ENCODE measurements at places on chromosomes 7 and 10. TPM values are rescaled to one million over a fixed set of nuclear protein-coding genes. Genes with fewer than 3 reads are reported as not detected.

- no peak for DNase-seq
- no peaks in the 10 kb centered on the region for H3K27me3 ChIP-seq
These were observed 161.7 kb downstream of the HIBADH start for GRCh38 chr7:27501001-27501400.

GRCh38 chr10:31011665-31012022 is 20.0 kb downstream of the ZNF438 start:
- no peak overlapping the region for H3K4me3 ChIP-seq
- H3K27ac ChIP-seq = no peak overlapping the region
- H3K4me1 ChIP-seq = peaks cover 44% of the 10 kb centered on the region

GRCh38 chr7:139080905-139081304 is 28.6 kb downstream of the ZC3HAV1 start:
- DNase-seq = no peak
- peaks cover 32% of the 10 kb centered on the region for H3K36me3 ChIP-seq
- H3K4me3 ChIP-seq = no peak overlapping the region
- H3K4me1 ChIP-seq = no peaks in the 10 kb centered on the region
- no peak overlapping the region for H3K27ac ChIP-seq

DNA sequence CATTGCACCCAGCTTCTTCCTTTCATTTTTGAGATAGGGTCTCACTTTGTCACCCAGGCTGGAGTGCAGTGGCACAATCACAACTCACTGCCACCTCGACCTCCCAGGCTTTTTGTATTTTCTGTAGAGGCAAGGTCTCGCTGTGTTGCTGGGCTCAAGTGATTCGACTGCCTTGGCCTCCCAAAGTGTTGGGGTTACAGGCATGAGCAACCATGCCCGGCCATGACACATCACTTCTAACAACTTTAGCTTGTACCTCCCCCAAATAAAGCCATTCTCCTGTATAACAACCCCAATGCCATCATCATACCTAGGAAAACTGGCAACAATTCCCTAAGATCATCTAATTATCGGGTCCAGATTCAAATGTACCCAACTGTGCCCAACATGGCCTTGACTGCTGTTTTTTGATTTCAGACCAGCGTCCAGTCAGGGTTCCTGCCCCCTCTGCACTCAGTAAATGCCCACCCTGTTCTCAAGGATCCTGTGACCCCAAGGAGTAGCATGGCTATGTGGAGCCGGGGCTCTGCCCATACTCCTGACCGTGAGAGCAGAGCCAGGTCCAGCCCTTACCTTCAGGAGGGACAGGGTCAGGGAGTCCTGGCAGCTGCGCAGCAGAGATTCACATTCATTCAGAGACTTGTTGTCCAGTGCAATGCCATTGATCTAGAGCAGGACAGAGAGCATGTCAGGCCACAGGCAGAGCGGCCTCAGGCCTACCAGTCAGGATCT is 102.6 kb downstream of the DLG5 start:
- no peaks in the 10 kb centered on the region for H3K27me3 ChIP-seq
- H3K36me3 ChIP-seq = peaks cover 64% of the 10 kb centered on the region
- DNase-seq = no peak
- H3K4me3 ChIP-seq = no peak overlapping the region
- H3K27ac ChIP-seq = no peak overlapping the region

DNA sequence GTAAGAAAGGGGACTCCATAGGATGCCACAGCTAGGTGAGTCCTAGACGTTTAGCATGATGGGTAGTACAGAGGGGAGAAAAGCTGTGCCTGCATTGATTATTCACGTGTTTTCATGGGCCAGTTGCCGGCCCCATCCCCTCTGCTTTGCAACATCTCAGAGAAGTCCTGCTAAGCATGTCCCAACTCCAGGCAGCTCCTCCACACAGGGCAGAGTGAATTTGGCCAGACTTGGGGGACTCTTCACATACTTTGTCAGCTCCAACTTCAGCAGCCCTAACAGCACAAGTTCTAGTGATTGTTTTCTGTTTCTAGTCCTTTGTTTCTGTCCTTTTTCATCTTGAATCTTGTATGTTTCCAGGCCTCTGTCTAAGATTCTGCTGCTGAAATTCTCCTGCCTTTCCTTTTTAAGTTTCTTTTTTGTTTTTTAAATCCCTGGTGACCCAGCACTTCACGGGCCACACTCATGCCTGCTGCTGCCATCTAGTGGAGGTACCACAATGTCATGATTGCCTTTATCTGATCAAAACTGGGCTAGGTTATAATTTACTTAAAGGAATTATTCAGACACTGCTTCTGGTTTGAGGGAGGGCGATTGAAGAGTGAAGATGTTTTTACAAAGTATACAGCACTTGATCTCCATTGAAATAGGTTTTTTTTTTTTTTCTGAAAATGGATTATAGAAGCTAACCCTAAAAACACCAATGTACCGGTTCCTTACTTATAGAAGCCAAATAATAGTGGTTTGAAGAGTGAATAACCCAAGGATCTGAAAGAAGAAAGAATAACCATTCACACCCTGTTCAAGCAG is 276.9 kb downstream of the CSTF2T start:
- no peak overlapping the region for H3K4me3 ChIP-seq
- DNase-seq = peak; percentile 95
- no peaks in the 10 kb centered on the region for H3K27me3 ChIP-seq
- no peaks in the 10 kb centered on the region for H3K4me1 ChIP-seq
- H3K27ac ChIP-seq = no peak overlapping the region

DNA sequence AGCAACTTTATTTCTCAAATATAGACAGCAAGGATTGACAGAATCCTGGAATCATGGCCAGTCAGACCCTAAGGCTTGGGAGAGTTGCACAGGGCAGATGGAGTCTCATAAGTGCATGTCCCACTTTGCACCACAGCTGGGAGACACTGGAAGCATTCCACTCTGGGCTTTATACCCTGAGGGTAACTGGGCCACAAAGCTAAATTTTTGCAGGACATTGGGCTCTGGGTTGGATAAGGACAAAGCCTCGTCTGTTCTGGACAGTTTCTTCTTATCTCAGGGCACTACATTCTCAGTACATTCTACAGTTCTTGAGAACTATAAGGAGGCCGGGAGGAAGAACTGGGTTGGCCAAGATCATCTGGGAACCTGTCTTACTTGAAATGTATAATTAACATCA is 158.3 kb upstream of the IGFBP3 start:
- H3K4me1 ChIP-seq = peaks cover 12% of the 10 kb centered on the region
- no peak overlapping the region for H3K27ac ChIP-seq
- no peak overlapping the region for H3K4me3 ChIP-seq
- H3K27me3 ChIP-seq = no peaks in the 10 kb centered on the region
- DNase-seq = no peak

- no peaks in the 10 kb centered on the region for H3K27me3 ChIP-seq
- DNase-seq = peak; percentile 67
- no peaks in the 10 kb centered on the region for H3K36me3 ChIP-seq
- H3K27ac ChIP-seq = peak overlapping the region; percentile 12
- H3K4me1 ChIP-seq = peaks cover 14% of the 10 kb centered on the region
These were observed 42.5 kb downstream of the C7orf25 start for GRCh38 chr7:42869131-42870020.

- H3K27me3 ChIP-seq = no peaks in the 10 kb centered on the region
- no peak for DNase-seq
- peaks cover 5% of the 10 kb centered on the region for H3K4me1 ChIP-seq
- H3K4me3 ChIP-seq = no peak overlapping the region
- H3K36me3 ChIP-seq = no peaks in the 10 kb centered on the region
These were observed 18.4 kb downstream of the CTBP2 start for GRCh38 chr10:125141860-125142484.

GRCh38 chr7:36916619-36917018 is 192.3 kb upstream of the AOAH start:
- no peaks in the 10 kb centered on the region for H3K4me1 ChIP-seq
- no peak for DNase-seq
- H3K27ac ChIP-seq = no peak overlapping the region
- H3K4me3 ChIP-seq = no peak overlapping the region
- H3K36me3 ChIP-seq = no peaks in the 10 kb centered on the region

DNA sequence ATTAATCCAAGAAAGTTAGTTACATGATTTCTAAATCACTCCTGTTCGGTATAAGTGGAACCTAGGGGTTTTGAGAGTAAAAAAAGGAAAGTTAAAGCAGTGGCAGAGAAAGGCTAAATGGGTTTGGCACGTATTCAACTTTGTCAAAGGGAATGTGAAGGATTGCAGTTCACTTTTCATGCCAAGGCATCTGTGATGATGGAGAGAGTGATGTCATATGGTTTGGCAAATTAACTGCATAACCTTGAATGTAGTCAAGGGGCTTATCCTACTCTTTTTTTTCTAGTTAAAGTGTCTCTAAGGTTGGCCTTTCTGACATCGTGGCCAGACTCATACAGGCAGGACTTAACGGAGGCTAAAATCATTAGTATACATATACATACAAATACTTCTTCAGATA is 277.8 kb downstream of the EXOC4 start:
- no peak for DNase-seq
- H3K4me3 ChIP-seq = no peak overlapping the region
- H3K36me3 ChIP-seq = no peaks in the 10 kb centered on the region
- no peaks in the 10 kb centered on the region for H3K27me3 ChIP-seq
- H3K4me1 ChIP-seq = no peaks in the 10 kb centered on the region

- peaks cover 14% of the 10 kb centered on the region for H3K4me1 ChIP-seq
- no peak overlapping the region for H3K27ac ChIP-seq
- no peaks in the 10 kb centered on the region for H3K27me3 ChIP-seq
- no peak for DNase-seq
- peaks cover 7% of the 10 kb centered on the region for H3K36me3 ChIP-seq
These were observed 3.1 kb downstream of the FAM3C start for GRCh38 chr7:121393005-121393366.

GRCh38 chr7:1169409-1170368 is 9.7 kb upstream of the ZFAND2A start:
- no peaks in the 10 kb centered on the region for H3K36me3 ChIP-seq
- H3K4me3 ChIP-seq = 0 out of 2 replicates have a peak overlapping the region, but pooled peaks have one; percentile 21
- H3K27ac ChIP-seq = no peak overlapping the region
- DNase-seq = peak; percentile 36
- H3K4me1 ChIP-seq = no peaks in the 10 kb centered on the region
- H3K27me3 ChIP-seq = no peaks in the 10 kb centered on the region

- peaks cover 34% of the 10 kb centered on the region for H3K4me1 ChIP-seq
- H3K4me3 ChIP-seq = no peak overlapping the region
- peak overlapping the region; percentile 25 for H3K27ac ChIP-seq
- H3K27me3 ChIP-seq = no peaks in the 10 kb centered on the region
- no peaks in the 10 kb centered on the region for H3K36me3 ChIP-seq
These were observed 25.5 kb downstream of the JAZF1 start for GRCh38 chr7:28155019-28155660.

DNA sequence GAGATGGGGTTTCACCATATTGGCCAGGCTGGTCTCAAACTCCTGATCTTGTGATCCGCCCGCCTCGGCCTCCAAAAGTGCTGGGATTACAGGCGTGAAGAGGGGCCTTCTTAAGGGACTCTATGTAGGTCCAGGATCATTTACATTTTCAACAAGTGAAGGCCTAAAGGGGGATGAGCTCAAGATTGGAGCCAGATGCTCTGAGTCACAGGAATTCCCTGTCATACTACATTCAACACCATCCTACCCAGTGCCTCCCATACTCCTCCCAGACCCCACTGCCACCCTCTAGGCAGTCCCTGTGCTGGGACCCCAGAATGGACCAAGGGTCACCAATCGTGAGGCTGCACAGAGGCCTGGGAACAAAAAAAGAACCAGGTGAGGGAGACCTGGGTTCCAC is 29.9 kb downstream of the CYTH3 start:
- H3K36me3 ChIP-seq = no peaks in the 10 kb centered on the region
- H3K27ac ChIP-seq = no peak overlapping the region
- no peak for DNase-seq
- no peak overlapping the region for H3K4me3 ChIP-seq

DNA sequence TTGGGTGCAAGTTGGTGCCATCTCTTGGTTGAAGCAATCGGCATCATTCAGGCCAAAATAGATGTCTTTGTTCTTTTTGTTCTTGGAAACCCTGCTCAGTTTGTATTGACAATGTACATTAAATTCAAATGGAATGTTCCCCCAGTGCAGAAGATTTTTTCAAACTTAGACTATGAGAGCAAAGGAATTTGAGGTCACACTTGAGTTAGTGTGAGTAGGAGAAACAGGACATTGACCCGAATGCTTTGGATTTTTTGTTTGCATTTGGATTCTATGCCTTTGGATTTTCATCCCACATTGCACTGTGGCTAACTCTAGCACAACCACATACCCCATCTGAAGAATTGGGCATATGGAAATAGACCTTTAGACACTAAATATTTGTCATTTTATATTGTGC is 480.0 kb downstream of the GALNT17 start:
- H3K27me3 ChIP-seq = no peaks in the 10 kb centered on the region
- DNase-seq = no peak
- H3K36me3 ChIP-seq = no peaks in the 10 kb centered on the region
- H3K4me3 ChIP-seq = no peak overlapping the region
- H3K27ac ChIP-seq = no peak overlapping the region
- no peaks in the 10 kb centered on the region for H3K4me1 ChIP-seq

DNA sequence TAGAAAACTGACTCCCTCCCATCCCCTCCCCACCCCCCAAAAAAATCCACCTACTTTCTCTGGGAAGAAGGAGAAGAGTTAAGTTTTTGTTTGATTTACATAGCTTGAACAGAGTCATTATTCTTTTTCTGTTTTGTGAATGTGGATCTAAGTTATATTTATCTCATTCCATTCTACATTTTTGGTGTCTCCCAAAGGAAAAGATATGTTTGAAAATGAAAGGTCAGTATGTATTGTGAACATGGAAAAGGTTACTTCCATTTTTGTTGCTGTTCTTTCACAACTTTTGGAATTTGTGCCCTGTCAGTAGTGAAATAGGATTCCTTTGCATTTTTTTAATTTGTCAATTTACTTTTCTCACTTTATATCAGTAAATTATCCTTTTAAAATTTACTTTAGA is 547.9 kb downstream of the SUGCT start:
- no peaks in the 10 kb centered on the region for H3K27me3 ChIP-seq
- no peaks in the 10 kb centered on the region for H3K36me3 ChIP-seq
- no peak overlapping the region for H3K27ac ChIP-seq
- DNase-seq = no peak
- no peaks in the 10 kb centered on the region for H3K4me1 ChIP-seq

DNA sequence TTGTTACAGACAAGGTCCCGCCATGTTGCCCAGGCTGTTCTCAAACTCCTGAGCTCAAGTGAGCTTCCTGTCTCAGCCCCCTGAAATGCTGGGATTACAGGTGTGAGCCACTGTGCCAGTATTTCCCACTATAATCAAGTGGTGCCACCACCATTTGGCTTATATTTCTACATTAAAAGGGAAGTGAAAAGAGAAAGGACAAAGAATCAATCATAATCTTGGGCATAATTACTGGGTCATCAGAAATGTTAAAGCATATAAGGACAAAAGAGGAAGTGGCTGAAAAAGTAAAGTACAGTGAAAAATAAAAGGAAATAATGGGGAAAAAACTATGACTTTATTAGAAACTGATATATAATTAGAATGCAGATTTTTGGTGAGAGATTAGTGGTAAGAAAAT is 25.7 kb upstream of the ENTPD1 start:
- no peaks in the 10 kb centered on the region for H3K27me3 ChIP-seq
- H3K27ac ChIP-seq = no peak overlapping the region
- H3K4me1 ChIP-seq = no peaks in the 10 kb centered on the region
- no peak for DNase-seq
- H3K36me3 ChIP-seq = no peaks in the 10 kb centered on the region

GRCh38 chr10:51047857-51048256 is 26.4 kb upstream of the PRKG1 start:
- no peak overlapping the region for H3K27ac ChIP-seq
- DNase-seq = peak; percentile 41
- H3K4me1 ChIP-seq = no peaks in the 10 kb centered on the region
- H3K36me3 ChIP-seq = no peaks in the 10 kb centered on the region
- H3K4me3 ChIP-seq = no peak overlapping the region

SLC26A5 gene
- 0.86 TPM for total RNA-seq

PLAU gene
- 1,570 TPM for total RNA-seq

GDF10 gene
- not detected for total RNA-seq

LEP gene
- total RNA-seq = not detected

HOXA3 gene
- total RNA-seq = 13.8 TPM
